ENCODE measurements at places on chromosomes 11 and 22. TPM values are rescaled to one million over a fixed set of nuclear protein-coding genes. Genes with fewer than 3 reads are reported as not detected.

- no peak for DNase-seq
- peaks cover 3% of the 10 kb centered on the region for H3K27me3 ChIP-seq
- no peaks in the 10 kb centered on the region for H3K36me3 ChIP-seq
Observed at GRCh38 chr11:125357551-125357950, 138.5 kb downstream of the FEZ1 start.

DNA sequence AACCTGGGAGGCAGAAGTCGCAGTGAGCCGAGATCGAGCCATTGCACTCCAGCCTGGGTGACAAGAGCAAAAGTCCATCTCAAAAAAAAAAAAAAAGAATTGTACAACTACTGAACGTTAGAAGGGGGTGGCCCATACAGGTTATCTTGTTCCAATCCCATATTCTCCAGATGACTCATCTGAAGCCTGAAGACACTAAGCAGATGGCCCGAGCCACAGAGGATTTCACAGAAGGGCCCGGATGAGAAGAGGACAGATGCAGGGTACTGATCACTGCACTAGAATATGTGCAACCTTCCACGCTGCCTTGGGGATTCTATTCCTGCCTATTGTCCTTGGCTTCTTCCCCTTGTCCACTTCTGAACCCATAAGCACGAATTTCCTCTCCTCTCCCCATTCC is 70.9 kb upstream of the UBASH3B start:
- H3K27ac ChIP-seq: no peak overlapping the region
- no peak for DNase-seq
- H3K36me3 ChIP-seq: no peaks in the 10 kb centered on the region
- H3K4me1 ChIP-seq: peaks cover 11% of the 10 kb centered on the region
- peaks cover 16% of the 10 kb centered on the region for H3K27me3 ChIP-seq

- no peak overlapping the region for H3K27ac ChIP-seq
- H3K27me3 ChIP-seq: peaks cover 4% of the 10 kb centered on the region
- H3K4me1 ChIP-seq: no peaks in the 10 kb centered on the region
- no peaks in the 10 kb centered on the region for H3K36me3 ChIP-seq
- DNase-seq: peak; percentile 77
Observed at GRCh38 chr11:61947486-61948210, 2.5 kb upstream of the BEST1 start.

DNA sequence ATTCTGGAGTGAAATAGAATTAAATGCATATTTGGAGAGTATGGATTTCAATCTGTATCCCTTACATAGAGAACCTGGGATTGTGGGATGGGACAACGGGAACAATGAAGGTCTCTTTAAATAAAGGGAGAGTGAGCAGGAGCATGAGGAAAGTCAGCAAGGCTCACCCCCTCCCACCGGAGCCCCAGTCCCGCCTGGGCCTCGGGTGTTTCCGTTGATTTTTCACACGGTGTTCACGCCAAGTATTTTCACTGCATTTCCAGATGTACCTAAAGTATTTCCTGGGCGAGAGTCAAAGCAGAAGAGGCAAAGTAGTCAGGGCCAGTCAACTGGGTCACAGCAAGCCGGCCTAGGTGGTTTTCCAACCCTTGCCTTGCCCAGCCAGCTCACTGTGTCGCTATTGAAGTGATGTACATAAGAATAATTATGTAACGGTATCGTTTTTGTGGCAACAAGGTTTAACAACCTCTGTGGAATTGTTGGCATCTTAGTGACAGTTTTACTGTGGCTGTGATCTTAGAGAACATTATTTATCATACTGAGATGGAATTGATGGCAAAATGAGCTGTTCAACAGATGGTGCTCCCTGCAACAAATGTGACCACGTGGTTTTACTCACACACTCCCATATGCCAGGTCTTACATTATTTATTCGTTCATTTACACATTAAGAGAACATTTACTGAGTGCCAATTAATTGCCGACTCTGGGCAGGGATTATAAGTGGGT is 177.3 kb downstream of the ADAMTS15 start:
- no peak overlapping the region for H3K4me3 ChIP-seq
- H3K27ac ChIP-seq: no peak overlapping the region
- H3K36me3 ChIP-seq: no peaks in the 10 kb centered on the region
- H3K27me3 ChIP-seq: peaks cover 33% of the 10 kb centered on the region
- peaks cover 3% of the 10 kb centered on the region for H3K4me1 ChIP-seq

The PGA3 gene
- not detected for total RNA-seq

The TEX12 gene
- not detected for total RNA-seq

DNA sequence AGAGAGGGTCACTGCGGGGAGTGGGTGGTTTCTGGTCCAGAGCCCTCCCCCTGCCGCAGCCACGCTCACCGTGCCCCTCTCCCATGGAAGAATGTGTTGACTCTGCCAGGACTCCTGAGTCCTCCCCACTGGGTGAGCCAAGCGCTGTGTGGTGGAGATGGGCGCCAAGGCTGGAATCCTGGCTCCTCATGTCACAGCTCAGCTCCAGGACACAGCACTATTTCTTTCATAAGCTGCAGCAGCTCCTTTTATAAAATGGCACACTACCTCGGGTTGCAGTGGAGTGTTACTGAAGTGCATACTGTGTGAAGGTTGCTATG is 83.9 kb downstream of the FEZ1 start:
- no peak for DNase-seq
- no peaks in the 10 kb centered on the region for H3K36me3 ChIP-seq
- H3K4me1 ChIP-seq: no peaks in the 10 kb centered on the region
- peaks cover 9% of the 10 kb centered on the region for H3K27me3 ChIP-seq
- no peak overlapping the region for H3K27ac ChIP-seq
- no peak overlapping the region for H3K4me3 ChIP-seq

DNA sequence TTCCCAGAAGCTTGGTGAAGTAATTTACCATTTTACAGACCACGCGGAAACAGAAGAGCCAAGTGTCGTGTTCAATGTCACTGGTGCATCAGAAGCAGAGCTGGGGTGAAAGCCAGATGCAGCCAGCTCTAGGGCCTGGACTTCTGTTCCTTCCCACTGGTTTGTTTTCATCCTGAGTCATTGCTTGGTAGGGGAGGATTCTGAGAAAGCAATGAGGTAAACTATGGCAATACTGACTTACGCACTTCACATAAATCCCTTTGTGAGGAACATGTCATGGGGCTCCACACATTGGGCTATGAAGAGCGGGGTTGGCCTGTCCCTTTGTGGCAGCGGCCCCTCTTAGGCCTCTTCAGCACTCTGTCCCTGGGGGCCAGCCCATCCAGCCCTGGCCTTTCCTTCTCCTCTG is 52.4 kb upstream of the RBFOX2 start:
- H3K4me1 ChIP-seq: peaks cover 18% of the 10 kb centered on the region
- H3K4me3 ChIP-seq: no peak overlapping the region
- H3K27ac ChIP-seq: no peak overlapping the region
- H3K27me3 ChIP-seq: peaks cover 10% of the 10 kb centered on the region

The MAML2 gene
- total RNA-seq: 14.5 TPM

DNA sequence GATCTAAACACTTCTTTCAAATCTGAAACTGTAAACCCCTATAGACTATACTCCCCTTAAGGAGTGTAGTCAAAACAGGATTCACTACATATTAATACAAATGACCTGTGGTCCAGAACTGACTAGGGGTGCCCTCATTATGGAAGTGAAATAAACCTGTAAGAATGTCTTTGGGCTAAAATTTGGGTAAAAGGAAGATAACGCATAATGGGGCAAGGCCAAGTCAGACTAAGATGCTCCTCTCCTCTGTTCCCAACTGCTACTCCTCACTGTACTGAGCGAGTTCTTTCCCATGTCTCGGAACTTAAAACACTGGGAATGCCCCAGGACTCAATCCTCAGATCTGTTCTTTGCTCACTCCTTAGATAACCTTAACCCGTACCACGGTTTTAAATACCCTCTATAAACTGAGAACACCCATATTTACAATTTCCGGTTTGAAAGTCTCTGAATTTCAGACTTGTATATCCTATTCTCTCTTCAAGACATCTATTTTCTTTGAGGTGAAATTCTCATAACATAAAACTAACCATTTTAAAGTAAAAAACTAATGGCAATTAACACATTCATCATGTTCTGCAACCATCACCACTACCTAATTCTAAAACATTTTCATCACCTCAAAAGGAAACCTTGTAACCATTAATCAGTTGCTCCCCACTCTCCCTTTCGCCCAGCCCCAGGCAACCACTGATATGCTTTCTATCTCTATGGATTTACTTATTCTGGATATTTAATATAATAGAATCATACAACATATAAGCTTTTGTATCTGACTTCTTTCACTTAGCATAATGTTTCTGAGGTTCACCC is 4.0 kb downstream of the THAP12 start:
- no peaks in the 10 kb centered on the region for H3K27me3 ChIP-seq
- H3K4me1 ChIP-seq: peaks cover 49% of the 10 kb centered on the region
- no peak overlapping the region for H3K4me3 ChIP-seq
- no peak for DNase-seq
- peaks cover 3% of the 10 kb centered on the region for H3K36me3 ChIP-seq
- H3K27ac ChIP-seq: no peak overlapping the region

The PRODH gene
- total RNA-seq: 1.0 TPM

The LRP4 gene
- total RNA-seq: 0.12 TPM

DNA sequence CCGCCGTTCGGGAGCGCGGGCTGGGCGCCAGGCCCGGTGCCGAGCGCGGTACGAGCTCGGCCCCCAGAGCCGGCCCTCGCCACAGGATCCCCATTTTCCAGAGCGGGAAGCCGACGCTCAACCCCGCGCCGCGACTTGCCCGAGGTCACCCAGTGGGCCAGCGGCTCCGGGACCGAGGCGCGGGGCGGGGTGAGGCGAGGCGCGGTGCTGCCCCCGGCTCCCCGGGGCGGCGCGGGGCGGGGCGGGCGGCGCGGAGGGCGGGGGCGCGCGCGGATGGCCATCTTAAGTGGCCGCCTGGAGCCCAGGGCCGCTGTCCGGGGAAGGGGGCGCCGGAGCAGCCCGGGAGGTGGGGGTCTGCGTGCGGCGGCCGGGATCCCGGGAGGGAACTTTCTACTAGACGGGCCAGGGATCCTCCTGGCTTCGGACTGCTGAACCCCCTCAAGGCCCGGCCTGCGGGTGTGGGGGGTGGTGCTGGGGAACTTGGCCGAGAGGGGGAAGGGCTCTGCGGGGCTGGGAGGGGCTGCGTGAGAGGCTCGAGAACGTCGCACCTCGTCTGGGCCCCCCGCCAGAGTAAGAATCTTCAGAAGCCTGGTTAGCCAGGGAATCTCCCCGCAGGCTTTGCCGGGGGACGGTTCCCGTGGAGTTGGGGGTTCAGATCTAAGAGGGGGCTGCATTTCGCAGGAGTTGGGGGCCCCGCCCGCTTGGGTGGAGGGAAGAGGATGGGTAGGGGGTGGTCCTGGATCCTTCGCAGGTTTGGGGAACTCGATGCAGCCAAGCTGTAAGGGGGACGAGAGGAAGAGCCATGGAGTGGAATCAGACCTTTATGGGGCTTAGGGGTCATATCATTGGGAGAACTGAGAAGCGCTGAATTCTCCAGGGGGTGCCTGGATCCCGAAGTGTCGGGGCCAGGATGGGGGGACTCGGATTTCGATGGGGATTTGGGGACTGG is 678 bp upstream of the INPPL1 start:
- peaks cover 30% of the 10 kb centered on the region for H3K4me1 ChIP-seq
- H3K27ac ChIP-seq: peak overlapping the region; percentile 92

DNA sequence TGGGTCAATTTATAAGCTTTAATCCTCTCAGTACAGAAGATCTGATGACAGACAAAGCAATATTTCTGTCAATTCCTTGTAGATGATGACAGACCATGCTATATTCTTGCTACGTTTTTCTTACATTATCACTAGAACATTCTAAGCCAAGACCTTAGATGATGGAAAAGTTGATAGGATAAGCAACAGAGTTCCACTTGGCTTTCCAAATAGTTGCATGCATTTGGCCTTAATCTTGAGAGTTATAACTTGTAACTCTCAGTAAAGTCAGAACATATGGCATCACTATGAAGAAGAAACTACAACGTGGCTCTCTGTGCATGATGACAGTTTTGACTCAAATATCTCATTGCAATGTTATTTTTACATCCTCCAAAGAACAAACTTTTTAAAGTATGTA is 544.3 kb upstream of the LRRC4C start:
- no peak for DNase-seq
- H3K4me1 ChIP-seq: no peaks in the 10 kb centered on the region
- no peaks in the 10 kb centered on the region for H3K27me3 ChIP-seq

The TMPRSS4 gene
- total RNA-seq: 0.12 TPM

GRCh38 chr11:84145616-84146185 is 859.5 kb upstream of the CCDC90B start:
- no peak overlapping the region for H3K4me3 ChIP-seq
- no peak overlapping the region for H3K27ac ChIP-seq
- no peaks in the 10 kb centered on the region for H3K4me1 ChIP-seq
- no peak for DNase-seq

All from activated CD8-positive, alpha-beta memory T cell treated with anti-CD3 and anti-CD28 coated beads, Interleukin-2, amount 10 ng/mL, durations not matched to agents 7 days and 5 days (primary cell).